NCI-H2107 (cell line): ENCODE measurements at places on chromosomes 4 and X.

GRCh38 chr4:36757580-36758311, 476.3 kb downstream of the DTHD1 start:
- DNase-seq = no peak

DNA sequence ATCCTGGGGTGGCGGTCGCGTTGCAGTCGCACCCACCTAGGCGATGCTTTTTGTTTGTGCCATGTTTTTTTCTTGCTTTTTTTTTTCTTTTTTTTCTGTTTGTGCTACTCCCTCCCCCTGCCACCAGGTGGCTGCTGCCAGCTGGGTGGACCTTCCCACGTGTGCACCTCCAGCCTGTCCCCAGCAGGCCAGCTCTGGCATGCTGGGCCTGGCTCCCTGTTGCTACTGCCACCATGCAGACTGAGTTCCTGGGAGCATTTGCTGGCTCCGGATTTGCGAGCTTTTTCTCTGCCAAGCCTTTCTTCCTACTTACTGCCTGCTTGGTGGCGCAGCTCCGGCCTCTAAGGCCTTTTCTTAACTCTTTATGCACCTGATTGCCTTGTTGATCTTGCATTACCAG, 161.2 kb upstream of the WDFY3 start:
- no peak for DNase-seq

DNA sequence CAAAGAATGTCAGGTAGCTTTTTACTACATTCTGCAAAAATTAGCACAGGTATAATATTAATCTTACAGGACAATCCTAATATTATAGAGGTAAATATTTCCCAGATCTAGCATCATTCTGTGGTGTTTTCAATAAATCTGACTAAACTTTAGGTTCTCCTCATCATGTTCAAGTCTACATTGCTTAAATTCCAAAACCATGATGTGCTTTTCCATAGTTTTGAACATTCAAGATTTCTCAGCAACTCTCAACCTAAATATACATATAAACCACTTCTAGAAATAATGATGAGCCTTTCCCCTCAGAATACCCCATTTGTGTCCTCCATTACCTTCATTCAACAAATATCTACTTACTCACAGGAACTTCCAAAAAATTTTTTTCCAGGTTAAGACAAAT, 23.1 kb downstream of the EIF4E start:
- DNase-seq = no peak

DNA sequence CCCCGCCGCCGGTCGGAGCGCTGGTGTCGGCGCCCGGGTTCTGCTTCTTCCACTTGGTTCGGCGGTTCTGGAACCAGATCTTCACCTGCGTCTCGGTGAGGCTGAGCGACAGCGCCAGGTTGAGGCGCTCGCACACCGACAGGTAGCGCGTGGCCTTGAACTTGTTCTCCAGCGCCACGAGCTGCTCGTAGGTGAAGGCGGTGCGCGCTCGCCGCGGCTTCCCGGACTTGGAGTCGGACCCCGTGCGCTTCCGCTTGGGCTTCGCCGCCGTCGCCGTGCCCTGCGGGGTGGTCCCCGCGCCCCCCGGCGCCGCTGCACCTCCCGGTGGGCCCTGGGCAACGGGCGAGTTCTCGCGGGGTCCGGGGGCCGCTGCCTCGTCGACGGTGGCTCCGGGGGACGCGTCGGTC, 3.1 kb downstream of the NKX1-1 start:
- no peak for DNase-seq

GRCh38 chr4:1409079-1409478, 2.8 kb upstream of the NKX1-1 start:
- DNase-seq = no peak

- no peak for DNase-seq
These were observed 41.4 kb upstream of the CHRDL1 start for GRCh38 chrX:110836982-110837381.
